IPS DF 19.7 (cell line): ENCODE measurements at places on chromosomes 6 and 20.

- no peak for DNase-seq
Observed at GRCh38 chr20:8414586-8415274, 282.7 kb downstream of the PLCB1 start.

- no peak for DNase-seq
Observed at GRCh38 chr6:13687917-13688351, 23.7 kb downstream of the RANBP9 start.

GRCh38 chr6:158531970-158532369 is 27.9 kb upstream of the TMEM181 start:
- DNase-seq: no peak

DNA sequence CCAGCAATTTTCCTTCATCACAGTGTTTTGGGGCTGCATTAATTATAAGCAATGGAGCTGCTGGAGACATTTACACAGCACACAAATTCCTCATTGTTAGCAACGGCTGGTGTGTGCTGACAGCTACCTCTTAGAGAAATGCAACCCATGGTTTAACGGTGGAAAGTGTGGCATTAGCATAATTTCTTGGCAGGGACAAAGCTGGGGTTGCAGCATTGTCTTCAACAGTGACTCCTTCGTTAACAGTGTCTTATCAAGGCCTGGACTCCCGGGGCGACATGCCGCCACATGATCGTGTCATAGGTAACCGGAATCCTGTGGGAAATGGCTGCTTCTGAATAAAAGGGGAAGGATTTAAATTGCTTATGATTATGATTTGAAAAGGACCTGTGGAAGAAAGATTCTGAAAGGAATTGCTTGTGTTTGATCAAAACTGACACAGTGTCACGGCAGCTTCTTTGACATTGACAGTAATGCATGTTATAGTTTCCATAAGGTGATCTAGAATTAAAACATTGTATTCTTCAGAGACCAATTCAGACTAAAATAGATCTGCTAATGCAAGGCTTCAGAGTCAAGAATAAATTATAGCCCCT is 128.0 kb downstream of the UST start:
- DNase-seq: no peak

DNA sequence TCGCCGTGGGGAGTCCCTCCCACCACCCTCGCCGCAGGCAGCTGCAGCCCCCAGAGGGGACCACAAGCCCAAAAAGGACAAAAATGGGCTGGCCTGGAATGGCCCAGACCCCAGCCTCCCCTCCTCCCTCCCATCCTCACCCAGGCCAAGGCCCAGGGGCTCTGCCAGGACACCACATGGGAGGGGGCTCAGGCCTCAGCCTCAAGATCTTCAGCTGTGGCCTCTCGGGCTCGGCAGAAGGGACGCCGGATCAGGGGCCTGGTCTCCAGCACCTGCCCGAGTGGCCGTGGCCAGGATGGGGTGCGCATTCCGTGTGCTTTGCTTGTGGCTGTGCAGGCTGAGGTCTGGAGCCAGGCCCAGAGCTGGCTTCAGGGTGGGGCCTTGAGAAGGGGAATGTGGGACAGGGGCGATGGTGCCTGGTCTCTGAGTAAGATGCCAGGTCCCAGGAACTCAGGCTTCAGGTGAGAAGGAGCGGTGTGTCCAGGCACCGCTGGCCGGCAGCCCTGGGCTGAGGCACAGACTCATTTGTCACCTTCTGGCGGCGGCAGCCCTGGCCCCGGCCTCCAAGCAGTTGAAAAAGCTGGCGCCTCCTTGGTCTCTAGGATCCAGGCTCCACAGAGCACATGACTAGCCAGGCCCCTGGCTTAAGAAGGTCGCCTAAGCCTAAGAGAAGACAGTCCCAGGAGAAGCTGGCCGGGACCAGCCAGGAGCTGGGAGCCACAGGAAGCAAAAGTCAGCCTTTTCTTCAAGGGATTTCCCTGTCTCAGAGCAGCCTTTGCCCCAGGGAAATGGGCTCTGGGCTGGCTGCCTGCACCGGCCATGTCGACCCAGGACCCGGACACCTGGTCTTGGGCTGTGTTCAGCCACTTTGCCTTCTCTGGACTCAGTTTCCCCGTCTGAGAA is 35.2 kb upstream of the MRGBP start:
- no peak for DNase-seq

GRCh38 chr20:19600042-19600441 is 158.0 kb upstream of the RIN2 start:
- DNase-seq: no peak
